ENCODE measurements at places on chromosomes 11 and 22. TPM values are rescaled to one million over a fixed set of nuclear protein-coding genes. Genes with fewer than 3 reads are reported as not detected.

- DNase-seq, result no peak
Measured at GRCh38 chr11:9094420-9094819, 3.0 kb upstream of the SCUBE2 start.

- no peak for DNase-seq
Measured at GRCh38 chr11:14544611-14545010, 24.4 kb upstream of the PSMA1 start.

PPP2R1B gene
- 34.7 TPM for total RNA-seq

FBXO3 gene
- total RNA-seq, result 22.2 TPM
